NCI-H2107 (cell line): ENCODE measurements at places on chromosomes 1 and 21.

GRCh38 chr1:66041654-66042053, 249.0 kb downstream of the PDE4B start:
- DNase-seq, result no peak

DNA sequence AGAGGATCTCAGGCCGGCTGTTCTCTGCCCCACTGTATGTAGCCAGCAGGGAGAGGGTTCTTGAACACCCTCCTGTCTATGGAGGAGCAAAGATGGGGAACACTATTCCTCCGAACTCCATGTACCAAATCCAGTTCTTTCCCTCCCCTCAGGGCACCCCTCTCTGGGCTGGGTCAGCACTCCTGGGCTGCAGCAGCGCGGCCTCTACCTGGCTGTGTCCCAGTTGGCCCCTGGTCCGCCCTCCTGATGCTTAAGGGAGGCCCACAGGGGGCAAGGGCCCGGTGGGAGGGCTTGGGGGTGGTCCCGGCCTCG, 471 bp upstream of the ADPRS start:
- no peak for DNase-seq

GRCh38 chr1:221477252-221477651, 264.6 kb downstream of the DUSP10 start:
- DNase-seq, result no peak

DNA sequence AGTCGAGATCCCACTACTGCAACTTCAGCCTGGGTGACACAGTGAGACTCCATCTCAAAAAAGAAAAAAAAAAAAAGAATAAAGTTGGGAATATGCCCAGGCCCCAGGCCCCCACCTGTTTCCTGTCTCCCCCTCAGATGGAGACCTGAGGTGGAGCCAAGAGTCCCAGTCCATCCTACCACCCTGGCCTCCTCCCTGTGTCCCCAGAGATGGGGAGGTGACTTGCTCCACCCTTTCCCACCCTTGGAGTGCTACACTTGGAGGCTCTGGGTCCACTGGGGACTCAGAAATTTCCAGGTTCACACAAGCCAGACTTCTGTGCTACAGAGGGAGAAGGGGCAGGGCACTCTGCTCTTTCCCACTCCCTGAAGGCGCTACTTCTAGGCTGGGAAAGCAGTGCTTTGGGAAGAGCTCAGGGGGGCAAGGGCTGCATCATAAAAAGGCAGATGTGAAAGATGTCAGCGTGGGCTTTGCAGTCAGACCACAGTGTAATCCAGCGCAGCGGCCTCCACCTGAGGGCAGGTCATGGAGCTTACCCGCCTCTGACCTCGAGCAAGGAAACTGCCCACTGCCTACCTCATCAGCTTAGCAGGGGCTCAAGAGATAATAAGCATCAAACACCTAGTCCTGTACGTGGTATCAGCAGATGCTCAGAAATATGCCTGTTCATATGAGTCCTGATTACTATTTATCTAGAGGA, 13.4 kb downstream of the TMEM63A start:
- no peak for DNase-seq

DNA sequence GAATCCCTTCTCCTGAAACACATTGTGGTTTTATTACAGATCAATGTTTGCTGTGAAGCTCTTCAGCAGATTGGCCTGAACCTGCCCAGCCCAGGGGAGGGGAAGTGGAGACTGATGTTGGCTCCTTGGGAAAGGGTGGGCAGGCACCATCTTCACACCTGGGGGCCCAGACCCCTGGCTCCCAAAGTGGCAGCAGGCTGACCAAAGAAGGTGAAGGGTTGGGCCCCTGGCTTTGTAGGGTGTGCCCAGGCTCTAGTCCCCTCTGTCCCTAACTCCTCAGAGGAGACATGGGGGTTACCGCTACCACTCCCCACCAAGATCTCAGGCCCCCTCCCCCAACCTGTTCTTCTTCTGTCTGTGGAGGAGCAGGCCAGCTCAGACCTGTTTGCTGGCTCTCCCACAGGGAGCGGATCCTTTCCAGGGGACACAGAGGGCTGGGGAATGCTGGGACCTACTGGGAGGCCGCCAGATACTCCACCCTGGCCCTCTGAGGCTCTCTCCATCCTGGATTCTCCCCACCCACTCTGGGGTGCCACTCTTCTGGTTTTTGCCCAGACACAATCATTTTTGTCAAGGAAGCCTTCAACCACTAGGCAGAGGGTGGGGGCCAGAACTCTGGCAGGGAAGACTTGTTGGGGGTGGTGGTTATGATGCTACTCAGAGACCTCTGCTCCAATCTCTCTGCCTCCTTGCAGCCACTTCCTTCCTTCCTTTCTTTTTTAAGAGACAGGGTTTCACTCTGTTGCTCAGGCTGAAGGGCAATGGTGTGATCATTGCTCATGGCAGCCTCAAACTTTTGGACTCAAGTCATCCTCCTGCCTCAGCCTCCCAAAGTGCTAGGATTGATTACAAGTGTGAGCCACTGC, 5.0 kb upstream of the EFNA3 start:
- DNase-seq, result no peak

DNA sequence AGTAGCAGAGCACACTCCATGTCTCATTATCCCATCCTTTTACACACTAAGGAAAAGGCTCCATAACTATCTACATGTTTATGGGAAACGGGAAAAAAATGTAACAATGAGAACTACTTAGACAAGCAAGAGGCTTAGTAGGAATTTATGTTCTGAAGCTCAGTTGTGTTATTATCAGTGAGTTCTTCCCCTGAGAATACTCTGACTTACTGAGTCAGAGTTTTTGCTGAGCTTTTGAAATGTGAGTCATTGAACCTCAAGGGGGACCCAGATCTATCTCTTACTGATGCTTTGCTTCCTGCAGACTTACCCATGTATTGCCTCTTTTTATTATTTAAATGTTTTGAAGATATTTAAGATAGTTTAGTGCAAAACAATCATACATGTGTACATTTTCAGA, 20.1 kb downstream of the CFHR5 start:
- DNase-seq, result no peak

DNA sequence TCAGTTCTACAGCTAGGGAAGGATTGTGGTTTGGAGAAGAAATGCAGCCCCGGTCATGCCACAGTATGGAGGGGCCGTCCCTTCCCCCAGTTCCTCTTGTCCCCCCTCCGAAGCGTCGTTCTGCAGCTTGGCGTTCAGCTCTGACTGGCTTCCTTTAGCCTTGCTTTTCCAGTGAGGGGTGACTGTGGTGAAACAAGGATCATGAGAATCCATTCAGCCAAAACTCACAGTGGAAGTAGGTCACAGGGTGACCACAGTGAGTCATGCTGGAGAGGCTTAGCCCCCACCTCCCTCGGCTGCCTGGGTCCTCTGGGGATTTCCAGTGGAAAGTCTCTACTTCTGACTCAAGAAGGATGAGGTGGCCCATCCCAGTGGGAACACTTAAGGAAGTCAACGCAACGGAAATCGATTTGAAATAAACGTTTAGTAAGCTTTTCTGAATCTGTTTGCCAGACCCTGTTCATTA, 37.3 kb upstream of the COL6A2 start:
- DNase-seq, result no peak

DNA sequence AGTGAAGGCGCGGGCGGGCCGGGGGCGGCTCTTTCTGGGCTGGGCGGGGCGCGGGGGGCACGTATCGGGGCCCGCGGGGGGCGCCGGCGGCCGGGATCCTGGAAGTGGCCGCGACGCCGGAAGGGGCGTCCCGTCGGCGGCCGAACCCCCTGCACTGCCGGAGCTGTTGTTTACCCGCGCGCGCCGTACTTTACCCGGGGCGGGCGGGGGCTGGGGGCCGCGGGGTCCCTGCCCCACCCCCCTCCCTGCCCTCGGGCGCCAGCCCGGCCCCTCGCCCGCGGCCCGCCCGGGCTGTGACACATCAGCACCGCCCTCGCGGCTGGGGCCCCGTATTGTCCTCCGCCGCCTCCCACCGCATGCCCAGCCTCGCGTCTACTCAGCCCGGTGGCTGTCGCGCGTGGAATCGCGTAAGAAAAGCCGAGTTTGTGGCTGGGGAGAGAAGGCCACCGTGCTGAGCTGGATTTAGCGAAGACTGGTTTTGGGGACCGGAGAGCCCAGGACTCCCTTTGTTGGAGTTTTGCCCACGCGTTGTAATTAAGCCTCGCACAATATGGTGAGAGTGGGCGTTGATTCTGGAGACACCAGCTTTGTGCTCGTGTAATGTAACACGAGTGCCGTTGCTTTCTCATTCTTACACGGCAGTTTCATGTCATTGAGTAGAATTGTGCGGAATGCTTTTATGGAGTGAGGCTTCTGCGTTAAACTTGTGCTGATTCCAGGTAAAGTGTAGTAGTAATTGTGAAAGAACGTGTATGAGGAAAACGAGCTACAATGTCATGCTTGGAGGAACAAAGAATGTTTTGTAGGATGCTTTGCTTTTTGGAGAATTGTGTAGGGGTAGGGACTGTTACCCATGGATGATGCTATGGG, 559 bp downstream of the BACH1 start:
- DNase-seq, result peak; percentile 39
